ENCODE measurements at places on chromosomes 4 and X.

DNA sequence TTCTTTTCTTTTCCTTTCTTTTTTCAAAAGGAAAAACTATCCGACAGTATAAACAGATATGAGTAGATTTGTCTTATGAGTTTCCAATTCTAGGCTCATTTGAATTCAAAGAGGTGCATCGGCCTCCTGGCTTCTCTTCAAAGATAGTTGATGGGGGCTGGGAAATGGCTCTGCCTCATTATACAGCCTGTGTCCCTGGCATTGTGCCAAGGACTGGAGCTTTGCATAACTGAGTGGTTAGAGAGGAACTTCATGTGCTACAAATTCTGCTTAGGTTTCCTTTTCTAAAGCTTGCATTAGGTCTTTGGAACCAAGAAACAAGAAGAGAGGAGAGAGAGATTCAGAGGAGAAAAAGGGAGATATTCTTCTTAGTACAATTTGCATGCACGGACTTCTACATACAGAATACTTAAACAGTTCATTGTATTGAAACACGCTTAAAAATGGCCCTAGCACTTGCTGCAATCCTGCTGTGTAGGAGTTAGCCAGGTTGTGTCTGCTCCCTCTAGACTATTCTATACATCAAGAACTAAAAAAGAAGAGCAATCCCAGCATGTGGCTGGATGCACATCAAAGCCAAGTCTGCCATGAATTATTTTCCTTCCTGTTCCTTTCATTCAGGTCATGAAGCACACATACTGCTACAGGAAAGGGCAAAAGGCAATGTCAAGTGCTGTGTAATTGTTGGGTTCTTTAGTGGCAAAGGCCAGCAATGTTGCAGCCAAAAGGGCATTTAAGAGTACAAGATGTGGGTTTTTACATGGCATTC, 70.9 kb downstream of the INTS12 start:
- DNase-seq: no peak

GRCh38 chr4:180280076-180280475, 1963.1 kb upstream of the TENM3 start:
- no peak for DNase-seq

GRCh38 chr4:22030881-22031280, 82.3 kb upstream of the KCNIP4 start:
- no peak for DNase-seq

- no peak for DNase-seq
These were observed 69.7 kb downstream of the ZFYVE28 start for GRCh38 chr4:2348786-2349185.

GRCh38 chr4:2333916-2334644, 72.2 kb upstream of the MXD4 start:
- DNase-seq: no peak

- DNase-seq: no peak
These were observed 76.5 kb downstream of the PSAPL1 start for GRCh38 chr4:7358100-7358735.

DNA sequence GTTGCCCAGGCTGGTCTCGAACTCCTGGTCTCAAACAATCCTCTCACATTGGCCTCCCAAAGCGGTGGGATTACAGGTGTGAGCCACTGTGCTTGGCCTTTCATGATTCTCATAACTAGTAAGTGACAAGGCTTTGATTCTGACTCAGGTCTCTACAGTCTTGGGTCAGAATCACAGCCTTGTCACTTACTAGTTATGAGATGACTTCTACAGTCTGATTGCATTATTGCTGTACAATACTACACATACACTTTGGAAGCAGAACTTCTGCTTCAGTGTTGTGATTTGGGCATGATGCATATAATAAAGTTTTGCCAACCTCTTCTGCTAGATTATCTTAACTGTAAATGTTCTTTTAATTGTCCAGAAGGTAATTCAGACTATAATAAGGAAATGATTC, 123.3 kb downstream of the KDM6A start:
- DNase-seq: no peak

DNA sequence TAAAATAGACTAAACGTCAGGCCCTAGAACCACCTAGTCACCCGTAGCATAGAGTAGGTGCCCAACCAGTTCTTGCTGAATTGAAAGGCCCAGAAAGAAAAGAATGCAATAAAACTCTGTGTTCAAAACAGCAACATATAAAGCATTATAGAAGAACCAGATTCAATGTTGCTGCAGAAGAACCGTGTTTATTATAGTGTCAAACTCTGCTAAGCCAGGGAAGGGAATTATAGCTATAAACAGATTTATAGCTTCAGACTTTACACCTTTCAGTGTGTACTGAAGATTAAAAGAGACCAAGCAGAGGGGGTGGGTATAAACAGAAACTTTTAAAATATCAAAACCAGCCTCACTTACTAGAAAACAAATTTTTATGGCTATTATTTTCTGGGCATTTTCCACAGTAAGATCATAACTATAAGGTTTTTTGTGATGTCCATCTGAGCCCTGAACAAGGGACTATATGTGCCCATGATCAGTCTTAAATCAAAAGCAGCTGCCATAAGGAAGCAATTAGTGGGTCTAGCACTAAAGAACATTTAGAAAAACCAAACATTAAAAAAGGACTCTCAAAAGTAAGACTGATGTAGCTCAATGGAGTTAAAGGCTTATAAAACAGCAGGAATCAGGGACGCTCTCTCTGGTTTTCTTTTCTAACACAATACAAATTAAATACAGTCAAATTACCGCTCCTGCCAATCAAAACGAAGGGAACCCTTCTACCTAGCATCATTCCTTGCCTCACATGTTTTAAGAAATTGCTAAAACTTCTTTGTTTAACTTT, 219.7 kb upstream of the ETNPPL start:
- DNase-seq: no peak

DNA sequence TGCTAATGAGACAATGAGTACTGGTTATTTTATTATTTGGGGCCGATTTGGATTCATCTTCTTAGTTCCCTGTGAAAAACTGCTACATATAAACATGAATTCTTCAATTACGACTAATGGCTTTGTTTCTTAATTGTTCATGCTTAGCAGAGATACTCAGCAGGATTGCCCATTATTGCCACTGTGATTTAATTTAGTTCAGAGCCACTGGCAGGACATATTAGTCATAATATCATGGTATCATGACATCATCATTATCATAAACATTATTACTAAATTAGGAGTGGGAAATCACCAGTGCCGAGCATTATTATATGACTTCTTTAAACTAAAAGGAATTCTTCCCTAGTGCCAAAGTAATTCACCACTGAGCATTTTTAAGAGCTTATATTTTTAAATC, 201.4 kb downstream of the SPOCK3 start:
- no peak for DNase-seq

GRCh38 chrX:121132675-121133074, 85.3 kb downstream of the GLUD2 start:
- DNase-seq: no peak

- DNase-seq: no peak
These were observed 99.0 kb upstream of the GPR34 start for GRCh38 chrX:41589634-41590270.

- peak; percentile 70 for DNase-seq
These were observed at the start of gene SYN1 for GRCh38 chrX:47619486-47620302. TSS of gene SYN1 (minus strand) at chrX:47619857. CDS start at chrX:47619728, 129 bp downstream.

GRCh38 chrX:8235026-8235425, 64.0 kb upstream of the VCX2 start:
- no peak for DNase-seq

DNA sequence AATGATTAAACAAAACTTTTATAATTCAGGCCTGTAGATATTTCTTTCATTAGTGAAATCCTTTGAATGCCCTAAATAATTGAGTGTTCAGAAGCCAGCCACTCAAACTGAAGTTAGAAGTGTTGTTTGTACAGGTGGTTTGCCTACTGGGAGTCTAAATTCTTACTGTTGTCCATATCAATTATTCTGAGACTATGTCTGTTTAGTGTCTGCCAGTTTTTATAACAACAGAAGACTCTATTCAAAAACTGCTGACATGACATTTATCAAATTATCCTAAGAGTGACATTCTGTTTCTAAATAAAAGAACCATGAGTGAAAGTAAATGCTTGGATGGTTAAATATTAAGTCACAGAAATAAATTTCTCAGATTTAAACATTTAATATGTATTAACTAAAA, 375.1 kb downstream of the FAT4 start:
- DNase-seq: no peak

- DNase-seq: no peak
These were observed 3.3 kb upstream of the LIN54 start for GRCh38 chr4:83013902-83014301.

All from T-helper 1 cell (primary cell).